ENCODE measurements at places on chromosomes 11 and 22. TPM values are rescaled to one million over a fixed set of nuclear protein-coding genes. Genes with fewer than 3 reads are reported as not detected.

Gene DDI1
- total RNA-seq: not detected

GRCh38 chr11:14768526-14769188, 123.4 kb downstream of the CYP2R1 start:
- no peak for ATAC-seq

DNA sequence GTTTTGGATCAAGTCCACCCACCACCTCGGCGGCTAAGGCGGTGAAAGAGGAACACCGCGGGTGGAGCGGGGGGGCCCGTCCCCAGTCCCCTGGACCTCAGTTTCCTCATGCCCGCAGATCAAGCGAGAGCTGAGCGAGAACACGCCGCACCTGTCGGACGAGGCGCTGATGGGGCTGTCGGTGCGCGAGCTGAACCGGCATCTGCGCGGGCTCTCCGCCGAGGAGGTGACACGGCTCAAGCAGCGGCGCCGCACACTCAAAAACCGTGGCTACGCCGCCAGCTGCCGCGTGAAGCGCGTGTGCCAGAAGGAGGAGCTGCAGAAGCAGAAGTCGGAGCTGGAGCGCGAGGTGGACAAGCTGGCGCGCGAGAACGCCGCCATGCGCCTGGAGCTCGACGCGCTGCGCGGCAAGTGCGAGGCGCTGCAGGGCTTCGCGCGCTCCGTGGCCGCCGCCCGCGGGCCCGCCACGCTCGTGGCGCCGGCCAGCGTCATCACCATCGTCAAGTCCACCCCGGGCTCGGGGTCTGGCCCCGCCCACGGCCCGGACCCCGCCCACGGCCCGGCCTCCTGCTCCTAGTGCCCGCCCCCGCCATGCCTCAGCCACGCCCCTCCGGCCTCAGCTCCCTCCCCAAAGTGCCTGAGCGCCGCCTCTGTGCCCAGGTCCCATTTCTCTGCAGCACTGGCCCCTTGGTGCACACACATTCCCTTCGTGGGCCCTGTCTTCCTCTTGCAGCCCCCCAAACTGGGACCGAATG, 12.7 kb downstream of the MAFF start:
- ATAC-seq: peak; percentile 74

DNA sequence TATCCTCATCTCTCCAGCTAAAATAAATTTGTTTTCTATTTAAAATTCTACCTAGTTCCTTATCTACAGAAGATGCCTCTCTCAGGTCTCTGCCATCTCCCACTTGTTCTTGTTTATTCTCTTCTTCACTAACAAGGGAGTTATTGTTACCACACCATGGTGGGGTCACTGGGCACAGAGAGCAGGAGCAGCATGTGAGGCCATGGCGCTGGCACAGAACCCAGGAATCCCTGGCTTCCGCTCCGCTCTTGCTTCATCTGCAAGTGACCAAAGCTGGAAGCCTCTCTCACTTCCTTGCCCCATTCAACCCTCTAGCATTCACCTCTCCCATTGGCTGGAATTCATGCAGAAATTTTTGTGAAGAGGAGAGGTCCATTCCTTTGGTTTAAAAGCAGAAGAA, 190.7 kb upstream of the NCAM1 start:
- no peak for ATAC-seq
